SHP77 (cell line): ENCODE measurements at places on chromosomes 6 and 20.

DNA sequence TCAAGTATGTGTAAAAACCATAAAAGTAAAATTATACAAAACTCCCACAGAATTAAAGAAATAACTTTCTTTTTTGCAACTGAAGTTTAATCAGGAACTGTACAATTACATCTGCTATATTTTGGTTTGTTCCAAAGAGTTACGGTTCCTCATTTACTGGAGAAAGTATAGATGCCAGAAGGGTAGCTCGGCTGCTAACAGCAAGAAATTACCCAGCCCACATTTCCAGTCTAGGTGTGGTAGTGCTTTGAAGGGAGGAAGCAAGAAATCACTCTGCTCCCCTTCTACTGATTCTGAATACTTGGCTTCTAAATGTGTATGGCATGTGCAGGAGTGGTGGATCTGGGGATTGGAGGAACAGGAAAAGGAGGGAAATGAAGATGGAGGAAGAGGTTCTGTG lies 441.3 kb downstream of the CDC5L start:
- no peak for DNase-seq

DNA sequence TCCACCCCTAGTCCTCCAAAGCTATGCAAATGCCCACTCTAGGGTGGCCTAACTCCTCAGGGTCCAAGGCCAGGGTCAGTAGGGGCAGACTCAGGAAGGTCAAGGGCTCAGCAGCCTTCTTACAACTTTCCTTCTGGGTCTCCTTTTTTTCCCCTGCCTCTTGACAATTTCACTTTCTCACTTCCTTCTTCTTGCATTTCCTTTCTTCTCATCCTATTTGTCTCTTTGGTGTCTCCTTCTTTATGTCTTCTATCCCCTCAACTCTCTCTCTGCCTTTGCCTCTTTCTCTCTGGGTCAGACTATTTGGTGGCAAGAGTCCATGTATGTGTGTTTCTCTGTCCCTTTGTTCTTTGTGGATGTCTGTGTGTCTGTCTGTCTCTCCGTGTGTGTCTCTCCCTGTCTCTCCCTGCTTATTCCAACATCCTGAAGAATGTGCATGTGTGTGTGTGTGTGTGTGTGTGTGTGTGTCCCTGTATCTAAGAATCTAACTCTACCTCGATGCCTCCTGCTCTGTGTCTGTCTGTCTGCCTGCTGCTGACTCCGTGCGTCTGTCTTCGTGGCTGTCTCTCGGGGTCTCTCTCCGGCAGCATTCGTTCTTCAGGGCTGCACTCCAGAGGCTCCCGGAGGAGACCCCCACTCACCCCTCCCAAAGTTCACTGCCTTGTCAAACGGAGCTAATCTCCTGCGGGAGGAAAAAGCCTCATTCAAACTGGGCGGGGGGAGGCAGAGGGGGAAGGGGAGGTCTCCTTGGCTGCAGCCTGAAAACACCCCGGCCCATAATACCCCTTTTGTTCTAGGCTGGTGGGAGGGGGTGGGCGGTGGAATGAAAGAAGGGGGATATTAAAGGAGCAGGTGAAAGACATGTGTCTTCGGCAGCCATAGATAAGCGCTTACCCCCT lies 51.7 kb upstream of the FOXP4 start:
- no peak for DNase-seq

- DNase-seq, result no peak
Observed at GRCh38 chr6:15449011-15449410, 203.1 kb downstream of the JARID2 start.

DNA sequence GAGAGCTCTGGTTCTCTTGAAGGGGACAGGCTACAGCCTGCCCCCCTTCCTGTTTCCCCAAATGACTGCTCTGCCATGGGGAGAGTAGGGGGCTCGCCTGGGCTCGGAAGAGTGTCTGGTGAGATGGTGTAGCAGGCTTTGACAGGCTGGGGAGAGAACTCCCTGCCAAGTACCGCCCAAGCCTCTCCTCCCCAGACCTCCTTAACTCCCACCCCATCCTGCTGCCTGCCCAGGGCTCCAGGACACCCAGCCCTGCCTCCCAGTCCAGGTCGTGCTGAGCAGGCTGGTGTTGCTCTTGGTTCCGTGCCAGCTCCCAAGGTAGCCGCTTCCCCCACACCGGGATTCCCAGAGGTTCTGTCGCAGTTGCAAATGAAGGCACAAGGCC lies 9.8 kb downstream of the VEGFA start:
- no peak for DNase-seq

- no peak for DNase-seq
Observed at GRCh38 chr6:159594106-159594749, 98.8 kb downstream of the SOD2 start.

- DNase-seq, result no peak
Observed at GRCh38 chr20:4120921-4121321, 105.6 kb upstream of the RNF24 start.

GRCh38 chr6:34465531-34466241 lies at the start of gene PACSIN1:
PACSIN1 (plus strand) TSS chr6:34466076; CDS start chr6:34526306, 60,230 bp downstream.
- no peak for DNase-seq

- DNase-seq, result no peak
Observed at GRCh38 chr6:36669002-36669401, 9.5 kb upstream of the CDKN1A start.

DNA sequence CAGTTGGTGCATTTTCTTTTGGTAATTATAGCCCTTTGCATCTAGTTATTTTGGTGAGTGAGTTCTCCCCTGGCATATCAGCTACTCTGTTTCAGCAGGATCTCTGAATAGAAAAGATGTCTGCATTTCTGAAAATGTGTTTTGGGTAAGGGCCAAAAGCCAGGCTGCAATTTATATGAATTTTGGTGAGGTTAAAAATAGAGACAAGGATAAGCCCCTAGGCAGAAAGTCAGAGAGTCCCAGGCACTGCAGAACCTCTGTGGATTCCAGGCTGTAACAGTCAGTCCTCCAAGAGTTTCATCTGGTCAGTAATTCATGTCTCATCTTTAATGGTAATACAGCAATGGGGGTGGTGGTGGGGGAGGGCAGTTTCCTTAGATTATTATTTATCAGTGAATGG lies 53.0 kb downstream of the HDGFL1 start:
- no peak for DNase-seq

GRCh38 chr6:26296857-26297648 lies 67.9 kb upstream of the BTN3A2 start:
- peak; percentile 48 for DNase-seq

GRCh38 chr20:48463096-48463720 lies 364.6 kb downstream of the PREX1 start:
- no peak for DNase-seq

DNA sequence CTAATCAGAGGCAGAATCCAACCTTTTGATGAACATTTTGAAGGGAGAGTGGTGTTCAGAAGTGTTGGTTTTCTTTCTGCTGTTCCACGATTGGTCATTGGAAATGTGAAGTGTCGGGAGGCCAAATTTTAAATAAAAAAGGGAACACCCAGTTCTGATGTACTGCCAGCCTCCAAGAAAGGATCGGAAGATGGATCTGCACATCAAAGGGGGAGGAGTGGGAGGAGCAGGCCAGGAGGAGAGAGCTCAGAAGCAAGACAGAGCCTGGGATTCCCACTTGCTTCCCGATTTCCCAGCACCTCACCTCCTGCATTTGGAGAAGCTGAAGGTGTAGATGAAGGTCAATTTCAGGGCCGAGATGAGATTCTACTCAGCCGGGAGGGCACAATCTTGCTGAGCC lies 55.9 kb upstream of the NAA20 start:
- DNase-seq, result no peak

DNA sequence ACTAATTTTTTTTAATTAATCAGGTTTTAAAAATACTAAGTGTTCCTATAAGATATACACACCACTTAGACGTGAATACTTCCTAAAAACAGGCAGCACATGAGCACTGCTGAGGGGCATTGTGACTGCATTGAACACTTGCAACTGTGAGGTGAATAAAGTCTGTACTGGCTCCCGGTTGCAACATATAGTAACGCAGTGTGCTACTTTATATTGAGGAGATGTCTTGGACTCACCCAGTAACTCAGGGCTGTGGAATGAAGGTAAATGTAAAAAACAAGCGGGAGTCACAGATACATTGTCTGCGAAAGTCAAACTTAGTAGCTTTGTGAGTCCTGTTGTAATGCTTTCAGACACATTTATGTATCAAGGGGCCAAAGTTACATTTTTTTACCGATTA lies 17.0 kb upstream of the HLA-A start:
- DNase-seq, result no peak

DNA sequence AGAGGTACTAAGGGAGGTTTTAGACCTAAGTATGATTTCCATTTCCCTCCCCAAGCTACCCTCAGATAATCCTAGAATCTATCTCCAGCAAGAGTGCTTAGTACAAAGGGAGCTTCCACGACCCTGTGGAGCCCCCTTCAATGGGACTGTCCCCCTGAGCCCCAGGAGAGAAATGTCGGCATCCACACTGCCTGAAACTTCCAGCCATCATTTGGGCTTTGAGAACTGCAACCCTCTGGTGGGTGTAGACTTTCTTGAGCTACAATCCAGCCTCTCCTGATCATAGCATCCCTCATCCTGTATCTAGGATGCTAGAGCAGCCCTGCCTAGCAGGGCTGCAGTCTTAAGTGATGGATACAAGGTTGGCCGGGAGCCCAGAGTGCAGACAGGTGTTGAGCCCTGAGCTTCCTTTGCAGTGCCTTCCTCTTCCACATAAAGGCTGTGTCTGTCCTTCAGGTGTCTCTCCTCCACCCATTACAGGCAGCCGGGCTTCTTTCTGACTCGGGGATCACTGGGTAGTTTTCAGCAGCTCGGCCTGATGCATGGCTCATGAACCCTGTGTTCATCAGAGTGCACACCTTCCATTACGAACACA lies 424.5 kb downstream of the PREX1 start:
- DNase-seq, result no peak

DNA sequence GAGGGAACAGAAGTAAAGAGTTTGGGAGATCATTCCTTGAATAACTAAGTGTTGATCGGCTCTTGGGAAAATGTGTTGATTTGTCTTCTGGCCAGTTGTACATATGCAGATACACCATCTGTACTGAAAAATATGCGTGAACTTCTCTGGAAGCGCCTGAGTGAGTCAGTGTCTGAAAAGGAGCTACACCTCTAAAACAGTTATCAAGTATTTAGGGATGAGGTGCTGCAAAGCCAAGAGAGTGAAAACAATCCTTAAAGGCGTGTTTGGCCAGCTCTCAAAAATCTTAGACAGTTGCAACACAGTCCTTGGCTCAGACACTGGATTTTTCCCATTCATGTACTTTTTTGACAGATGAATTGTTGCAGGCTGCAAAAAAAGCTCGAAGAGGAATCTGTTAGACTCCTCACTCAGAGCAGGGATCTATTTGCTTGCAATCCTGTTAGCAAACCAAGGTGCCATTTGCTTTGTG lies 61.3 kb downstream of the BMP6 start:
- no peak for DNase-seq

GRCh38 chr20:823574-823902 lies 10.0 kb upstream of the FAM110A start:
- no peak for DNase-seq

DNA sequence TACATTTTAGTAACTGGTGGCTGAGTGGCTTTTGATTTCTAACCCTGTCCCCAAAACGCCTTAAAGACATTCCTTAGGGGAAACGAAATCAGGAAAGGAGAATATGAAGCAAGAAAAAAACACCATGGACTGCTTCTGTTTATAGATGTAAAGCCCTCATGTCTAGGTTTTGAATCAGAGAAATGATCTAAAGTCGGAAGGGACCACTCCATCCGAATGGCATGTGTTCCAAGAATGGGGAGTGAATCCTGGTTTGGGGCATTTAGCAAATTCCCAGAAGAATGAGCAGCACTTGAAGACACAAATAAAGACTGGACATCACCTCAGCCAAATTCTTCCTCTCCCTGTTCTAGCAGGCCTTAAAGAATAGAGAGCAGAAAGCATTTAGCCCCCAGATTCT lies 65.6 kb downstream of the CAP2 start:
- no peak for DNase-seq

- no peak for DNase-seq
Observed at GRCh38 chr6:5998711-5999687, 7.7 kb downstream of the NRN1 start.

DNA sequence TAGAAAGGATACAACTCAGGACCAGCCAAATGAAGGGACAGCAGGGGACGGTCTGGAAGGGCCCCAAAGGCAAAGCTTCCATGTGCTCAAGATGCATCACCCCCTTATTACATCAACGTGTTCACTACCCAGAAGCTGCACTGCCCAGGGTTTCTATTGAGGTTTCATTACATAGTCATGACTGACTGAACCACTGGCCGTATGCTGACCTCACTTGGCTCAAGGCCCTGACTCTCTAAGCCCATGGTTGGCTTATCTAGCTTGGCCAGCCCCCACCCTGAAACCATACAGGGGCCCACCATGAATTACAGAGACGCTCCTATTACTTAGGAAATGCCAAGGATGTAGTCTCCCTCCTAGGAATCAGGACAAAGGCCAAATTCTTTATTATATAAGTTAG lies 179.4 kb downstream of the FOXC1 start:
- no peak for DNase-seq

DNA sequence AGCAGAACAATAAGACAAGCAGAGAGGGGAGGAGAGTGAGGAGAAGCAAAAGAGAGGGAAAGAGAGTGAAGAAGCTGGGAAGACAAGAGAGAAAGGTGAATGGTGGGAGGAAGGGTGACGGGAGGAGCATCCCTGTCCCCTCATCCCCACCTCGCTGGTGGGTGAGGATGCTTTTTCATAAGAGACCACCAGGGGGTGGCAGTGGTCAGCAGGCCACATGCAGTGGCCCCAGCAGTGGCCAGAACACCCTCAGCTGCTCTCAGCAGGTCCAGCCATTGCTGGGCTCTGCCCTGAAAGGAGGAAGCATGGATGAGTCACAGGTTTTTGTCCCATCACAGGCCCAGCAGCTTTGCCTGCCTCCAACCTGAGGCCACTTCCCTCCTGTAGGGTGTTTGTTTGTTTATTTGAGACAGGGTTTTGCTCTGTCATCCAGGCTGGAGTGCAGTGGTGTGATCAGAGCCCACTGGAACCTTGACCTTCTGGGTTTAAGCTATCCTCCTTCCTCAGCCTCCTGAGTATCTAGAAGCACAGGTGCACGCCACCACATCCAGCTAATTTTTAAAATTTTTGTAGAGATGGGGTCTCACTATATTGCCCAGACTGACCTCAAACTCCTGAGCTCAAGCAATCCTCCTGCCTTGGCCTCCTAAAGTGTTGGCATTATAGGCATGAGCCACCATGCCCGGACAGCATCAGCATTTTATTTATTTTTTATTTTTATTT lies 24.0 kb downstream of the FGD2 start:
- DNase-seq, result peak; percentile 29

GRCh38 chr6:157978021-157978783 lies 3.5 kb upstream of the SYNJ2 start:
- no peak for DNase-seq

- DNase-seq, result no peak
Observed at GRCh38 chr20:16844406-16844805, 96.2 kb downstream of the OTOR start.

DNA sequence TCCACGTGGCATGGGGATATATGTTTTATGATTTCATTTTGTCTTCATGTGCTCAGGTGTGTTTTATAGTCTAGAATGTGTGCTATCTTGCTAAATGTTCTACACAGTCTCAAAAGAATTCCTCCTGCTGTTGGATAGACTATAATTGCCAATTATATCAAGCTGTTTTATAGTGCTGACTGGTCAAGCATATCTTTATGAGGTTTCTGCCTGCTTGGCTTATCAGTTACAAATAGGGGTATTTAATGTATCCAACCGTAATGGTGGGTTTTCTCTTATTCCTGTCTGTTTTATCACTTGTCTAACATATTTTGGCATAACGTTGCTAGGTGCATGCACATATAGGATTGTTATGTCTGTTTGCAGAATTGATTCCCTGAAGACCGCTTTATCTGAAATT lies 201.3 kb downstream of the EYS start:
- DNase-seq, result no peak

GRCh38 chr20:41411391-41411847 lies 44.8 kb upstream of the EMILIN3 start:
- DNase-seq, result no peak

GRCh38 chr6:105389543-105389942 lies 13.3 kb downstream of the PREP start:
- DNase-seq, result no peak
